ENCODE measurements at places on chromosomes 12 and 14.

- DNase-seq, result no peak
Observed at GRCh38 chr12:100995771-100996170, 201.2 kb downstream of the ANO4 start.

DNA sequence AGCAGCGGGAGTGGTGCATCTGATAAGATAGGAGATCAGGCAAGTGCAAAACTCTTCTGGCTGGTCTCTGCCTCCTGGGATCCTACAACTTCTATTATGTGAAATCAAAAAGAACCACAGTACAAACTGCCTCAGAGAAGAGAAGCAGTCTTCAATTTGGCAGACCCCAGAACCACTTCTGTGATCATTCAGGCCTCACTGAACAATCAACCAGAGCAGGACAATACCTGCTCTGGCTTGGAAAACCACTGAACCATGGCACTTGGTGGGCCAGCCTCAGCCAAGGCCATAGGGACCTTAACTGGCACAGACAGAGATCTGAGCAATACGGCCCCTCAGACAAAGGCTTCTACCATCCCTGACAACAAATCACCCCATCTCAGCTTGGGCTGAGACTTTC lies 103.0 kb downstream of the NDUFA12 start:
- DNase-seq, result no peak

DNA sequence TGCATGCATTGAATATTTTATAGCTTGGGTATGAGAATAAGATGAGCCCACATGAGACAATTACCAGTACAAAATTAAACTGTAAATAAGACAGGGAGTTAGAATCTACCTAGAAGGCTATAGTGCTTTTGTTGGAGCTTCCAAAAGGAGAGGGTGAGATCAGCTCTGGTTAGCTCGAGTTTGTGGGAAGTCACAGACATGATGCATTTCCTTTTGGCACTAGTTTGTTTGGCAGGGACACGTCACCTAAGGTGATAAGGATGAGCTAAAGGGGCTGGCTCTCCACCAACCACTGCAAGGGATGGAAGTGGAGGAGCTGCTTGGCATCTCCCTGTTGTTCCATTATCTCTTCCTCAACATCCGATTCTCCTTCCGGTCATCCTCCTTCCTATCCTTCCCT lies 48.5 kb upstream of the CPM start:
- no peak for DNase-seq

GRCh38 chr12:120534203-120534702 lies at the start of gene RNF10:
TSS of gene RNF10 (plus strand) at chr12:120534356. CDS start at chr12:120534812, 456 bp downstream.
- DNase-seq, result peak; percentile 81

DNA sequence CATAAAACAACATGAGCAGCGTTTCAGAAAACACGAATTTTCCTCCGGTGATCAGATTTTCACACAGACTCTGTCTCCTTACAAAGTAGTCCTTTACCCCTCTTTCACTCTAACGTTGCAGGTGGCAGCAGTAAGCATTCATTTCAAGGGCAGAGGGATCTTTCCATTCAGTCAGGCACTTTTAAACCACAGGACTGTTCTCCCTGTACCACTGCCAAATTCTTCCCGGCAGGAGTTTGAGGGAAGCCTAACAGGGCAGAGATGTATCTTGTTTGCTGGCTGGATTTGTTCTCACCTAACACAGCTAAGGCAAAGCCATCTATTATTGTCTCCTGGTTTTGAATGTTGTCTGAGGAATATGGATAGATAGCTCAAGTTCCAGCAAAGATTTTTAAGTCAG lies 1187.3 kb upstream of the SEL1L start:
- no peak for DNase-seq

- DNase-seq, result no peak
Observed at GRCh38 chr12:59068436-59068835, 148.1 kb upstream of the LRIG3 start.

GRCh38 chr12:3534511-3534910 lies 43.5 kb downstream of the PRMT8 start:
- DNase-seq, result no peak

- no peak for DNase-seq
Observed at GRCh38 chr14:36518031-36518585, 1.9 kb downstream of the NKX2-1 start.

DNA sequence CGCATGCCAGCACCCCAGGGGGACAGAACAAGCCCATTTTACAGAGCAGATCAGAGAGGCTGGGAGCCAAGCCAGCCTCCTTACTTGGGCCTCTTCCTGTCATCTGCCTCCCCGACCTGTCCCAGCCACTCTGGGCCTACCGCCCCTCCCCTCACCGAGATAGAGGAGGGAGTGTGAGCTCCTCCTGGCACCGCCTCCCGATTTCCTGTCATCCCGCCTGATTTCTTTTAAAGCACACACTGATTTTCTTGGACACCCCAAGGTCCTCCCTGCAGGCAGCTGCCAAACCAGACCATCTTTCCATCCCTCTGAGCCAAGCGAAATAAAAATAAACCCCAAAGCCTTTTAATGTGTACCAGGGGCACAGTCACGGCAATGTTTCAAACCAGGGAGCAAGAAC lies 108.4 kb downstream of the RFLNA start:
- DNase-seq, result no peak

- DNase-seq, result no peak
Observed at GRCh38 chr12:6306151-6306550, 4.3 kb upstream of the PLEKHG6 start.

DNA sequence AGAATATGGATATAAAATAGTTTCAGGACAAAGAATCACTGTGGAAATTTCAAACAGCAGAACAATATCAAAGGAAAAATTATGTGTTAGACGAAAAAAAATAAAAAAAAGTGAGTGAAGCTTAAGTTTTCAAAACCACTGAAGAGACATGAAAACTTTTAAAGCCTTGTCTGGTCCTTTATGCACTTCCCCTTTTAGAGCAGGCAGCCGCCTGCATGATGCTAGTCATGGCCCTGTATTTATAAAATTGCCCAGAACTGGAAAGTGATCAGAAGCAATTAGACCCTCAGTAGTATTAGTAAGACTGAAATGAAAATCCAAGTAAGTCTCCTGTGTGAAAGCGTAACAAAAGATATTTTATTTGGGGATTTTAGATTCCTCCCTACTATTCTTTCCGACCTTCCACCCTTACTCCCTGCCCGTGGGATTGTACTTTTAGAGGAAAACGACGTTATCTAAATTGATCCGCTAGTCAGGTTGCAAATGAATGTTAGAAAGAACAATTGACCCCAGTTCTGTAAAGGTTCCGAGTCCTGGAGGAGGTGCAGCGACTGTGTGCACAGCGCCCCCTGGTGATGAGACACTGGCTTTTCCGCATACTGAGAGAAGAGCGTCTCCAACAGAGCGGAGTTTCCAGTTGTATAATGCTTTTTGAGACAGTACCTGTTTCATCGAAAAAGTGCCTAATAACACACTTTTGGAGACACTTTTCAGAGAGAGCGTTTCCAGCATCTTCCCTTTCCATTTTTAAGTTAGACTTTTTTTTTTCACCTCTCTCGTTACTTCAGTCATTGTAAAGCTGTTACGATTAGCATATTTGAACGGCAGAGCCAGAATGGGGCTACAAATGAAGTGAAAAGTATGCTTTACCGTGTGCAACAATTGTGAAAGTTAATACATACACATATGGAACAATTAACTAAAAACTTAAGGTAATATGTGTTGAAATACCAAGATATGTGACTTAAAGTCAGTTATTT lies 12.4 kb downstream of the MGST1 start:
- DNase-seq, result peak; percentile 60
